ENCODE measurements at places on chromosomes 2 and 18. TPM values are rescaled to one million over a fixed set of nuclear protein-coding genes. Genes with fewer than 3 reads are reported as not detected.
A peak's percentile ranks its signal among the peaks of the same experiment; 100 is the strongest.

DNA sequence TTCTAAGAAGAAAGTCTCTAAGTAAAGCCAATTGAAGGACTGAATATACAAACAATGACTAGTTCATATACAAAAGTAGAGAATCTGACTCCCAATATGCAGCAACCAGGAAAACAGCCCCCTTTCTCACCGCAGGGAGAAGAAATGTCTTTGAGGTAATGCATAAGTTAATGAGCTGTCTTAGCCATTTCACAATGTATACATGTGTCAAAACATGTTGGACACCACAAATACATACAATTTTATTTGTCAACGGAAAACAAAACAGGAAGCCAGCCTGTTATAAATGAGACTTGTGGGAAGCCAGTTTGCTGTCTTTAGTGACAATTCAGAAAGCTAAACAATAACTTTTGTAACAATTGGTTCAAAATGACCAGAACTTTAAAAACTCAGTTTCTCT, 389.2 kb downstream of the CBLN2 start:
- H3K36me3 ChIP-seq = no peaks in the 10 kb centered on the region
- no peak for DNase-seq
- H3K27ac ChIP-seq = no peak overlapping the region
- H3K27me3 ChIP-seq = no peaks in the 10 kb centered on the region
- no peak overlapping the region for H3K4me3 ChIP-seq
- no peaks in the 10 kb centered on the region for H3K4me1 ChIP-seq

- H3K4me3 ChIP-seq = no peak overlapping the region
- H3K27me3 ChIP-seq = no peaks in the 10 kb centered on the region
- peaks cover 17% of the 10 kb centered on the region for H3K36me3 ChIP-seq
- H3K27ac ChIP-seq = no peak overlapping the region
Observed at GRCh38 chr2:135590619-135591260, 59.5 kb downstream of the R3HDM1 start.

- DNase-seq = no peak
- no peak overlapping the region for H3K27ac ChIP-seq
- no peaks in the 10 kb centered on the region for H3K36me3 ChIP-seq
- H3K27me3 ChIP-seq = no peaks in the 10 kb centered on the region
- no peaks in the 10 kb centered on the region for H3K4me1 ChIP-seq
Observed at GRCh38 chr18:66534110-66534509, 69.8 kb downstream of the CDH19 start.

The SLC14A1 gene
- 2.7 TPM for total RNA-seq

- DNase-seq = no peak
- H3K36me3 ChIP-seq = no peaks in the 10 kb centered on the region
- H3K27ac ChIP-seq = no peak overlapping the region
- no peaks in the 10 kb centered on the region for H3K4me1 ChIP-seq
- H3K27me3 ChIP-seq = peaks cover 3% of the 10 kb centered on the region
Observed at GRCh38 chr2:221286406-221286805, 285.7 kb downstream of the EPHA4 start.

GRCh38 chr2:136376211-136376610, 258.3 kb upstream of the CXCR4 start:
- H3K4me3 ChIP-seq = no peak overlapping the region
- no peak for DNase-seq
- peak overlapping the region; percentile 88 for H3K27ac ChIP-seq
- peaks cover 61% of the 10 kb centered on the region for H3K4me1 ChIP-seq

- H3K4me1 ChIP-seq = no peaks in the 10 kb centered on the region
- H3K4me3 ChIP-seq = no peak overlapping the region
- DNase-seq = no peak
- peaks cover 27% of the 10 kb centered on the region for H3K36me3 ChIP-seq
- no peaks in the 10 kb centered on the region for H3K27me3 ChIP-seq
Observed at GRCh38 chr2:10588931-10589330, 100.8 kb downstream of the NOL10 start.

The PKDCC gene
- not detected for total RNA-seq

- H3K4me3 ChIP-seq = no peak overlapping the region
- peaks cover 3% of the 10 kb centered on the region for H3K4me1 ChIP-seq
- no peak overlapping the region for H3K27ac ChIP-seq
- H3K36me3 ChIP-seq = peaks cover 67% of the 10 kb centered on the region
Observed at GRCh38 chr2:239181074-239181902, 219.5 kb downstream of the HDAC4 start.

- H3K27me3 ChIP-seq = no peaks in the 10 kb centered on the region
- no peak overlapping the region for H3K4me3 ChIP-seq
- no peak for DNase-seq
Observed at GRCh38 chr2:48220501-48220900, 309.5 kb upstream of the STON1 start.

The SCN3A gene
- total RNA-seq = not detected

GRCh38 chr2:152421521-152422370, 86.8 kb downstream of the FMNL2 start:
- H3K4me3 ChIP-seq = no peak overlapping the region
- no peak overlapping the region for H3K27ac ChIP-seq
- H3K27me3 ChIP-seq = peaks cover 12% of the 10 kb centered on the region
- DNase-seq = no peak
- peaks cover 12% of the 10 kb centered on the region for H3K4me1 ChIP-seq
- no peaks in the 10 kb centered on the region for H3K36me3 ChIP-seq

DNA sequence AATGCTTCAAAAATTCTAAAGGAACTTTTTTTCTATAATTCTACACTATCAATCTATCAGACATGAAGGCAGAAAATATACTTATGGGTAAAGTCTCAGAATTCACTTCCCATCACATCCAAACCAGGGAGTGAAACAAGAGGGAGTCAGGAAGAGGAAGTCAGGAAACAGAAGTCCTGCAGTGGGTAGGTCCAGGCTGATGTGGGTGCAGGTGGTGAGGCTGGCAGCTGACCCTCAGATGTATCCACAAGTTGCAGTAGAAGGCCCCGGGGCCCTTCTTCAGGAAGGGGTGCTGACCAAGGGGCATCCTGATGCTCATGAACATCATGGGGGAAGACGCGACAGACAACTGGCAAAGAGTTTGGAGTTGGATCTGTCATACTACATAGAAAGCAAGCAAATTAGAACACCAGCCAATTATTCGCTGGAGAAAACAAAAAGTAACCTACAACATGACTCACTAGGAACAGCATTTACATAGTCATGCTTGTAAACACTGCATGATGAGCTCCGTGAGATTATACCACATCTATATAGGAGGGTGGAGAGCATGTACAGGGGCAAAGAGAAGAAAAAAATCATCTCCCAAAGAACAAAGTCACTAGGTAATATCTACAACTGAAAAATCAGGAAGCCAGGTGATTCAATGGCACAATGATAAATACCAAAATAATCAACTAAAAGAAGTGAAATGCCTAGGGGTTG, 4.2 kb downstream of the UXS1 start:
- H3K4me3 ChIP-seq = no peak overlapping the region
- DNase-seq = no peak
- peaks cover 41% of the 10 kb centered on the region for H3K36me3 ChIP-seq

DNA sequence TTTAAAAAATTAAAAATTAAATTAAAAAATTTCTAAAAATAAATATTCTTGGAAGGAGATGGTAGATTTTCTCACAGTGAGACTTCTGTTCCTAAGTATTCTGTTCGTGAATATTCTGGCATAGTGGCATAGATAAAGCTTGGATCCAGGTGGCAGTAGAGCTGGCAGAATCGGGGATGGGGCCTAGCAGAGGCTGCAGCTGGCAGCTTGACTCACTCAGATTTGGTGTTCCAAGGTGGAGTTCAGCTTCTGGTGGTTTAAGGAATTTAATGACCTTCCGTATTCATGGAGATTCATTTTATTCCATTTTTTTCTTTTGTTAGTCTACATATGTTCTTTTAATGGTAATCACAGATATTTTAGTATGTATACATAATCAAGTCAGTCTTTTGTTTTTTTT, 19.9 kb downstream of the ARMC9 start:
- DNase-seq = no peak
- peaks cover 2% of the 10 kb centered on the region for H3K27me3 ChIP-seq
- no peaks in the 10 kb centered on the region for H3K36me3 ChIP-seq
- no peaks in the 10 kb centered on the region for H3K4me1 ChIP-seq

The PCARE gene
- not detected for total RNA-seq

The CPO gene
- total RNA-seq = not detected

DNA sequence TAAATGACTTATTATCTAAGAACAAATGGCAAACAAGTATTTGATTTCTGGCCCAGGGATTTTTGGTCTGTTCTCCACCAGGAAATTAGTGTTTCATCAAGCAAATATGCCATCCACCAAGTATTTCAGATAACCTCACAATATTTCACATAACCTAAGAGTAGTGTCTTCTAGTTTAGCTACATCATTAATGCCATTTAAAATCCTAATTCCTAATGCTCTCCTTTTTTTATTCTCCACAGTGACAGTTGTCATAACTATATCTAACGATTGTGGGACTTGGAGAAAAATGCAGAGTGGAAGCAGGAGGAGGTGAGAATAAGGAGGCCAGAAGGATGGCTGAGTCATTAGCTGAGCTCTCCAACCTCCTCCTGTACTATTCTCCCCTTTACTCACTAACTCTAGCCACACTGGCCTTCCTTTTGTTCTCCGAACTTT, 58.5 kb upstream of the CTLA4 start:
- H3K27ac ChIP-seq = no peak overlapping the region
- peaks cover 76% of the 10 kb centered on the region for H3K4me1 ChIP-seq
- no peak overlapping the region for H3K4me3 ChIP-seq
- no peak for DNase-seq
- H3K27me3 ChIP-seq = peaks cover 6% of the 10 kb centered on the region
